ENCODE measurements at places on chromosomes 13 and 19. TPM values are rescaled to one million over a fixed set of nuclear protein-coding genes. Genes with fewer than 3 reads are reported as not detected.

The IZUMO2 gene
- not detected for total RNA-seq

The ALOX5AP gene
- total RNA-seq = 0.72 TPM

The CGB2 gene
- total RNA-seq = not detected

The ZNF607 gene
- 12.4 TPM for total RNA-seq

The CRLF1 gene
- 38.4 TPM for total RNA-seq

The GPC5 gene
- total RNA-seq = 5.4 TPM
